ENCODE measurements at places on chromosomes 6 and 20. TPM values are rescaled to one million over a fixed set of nuclear protein-coding genes. Genes with fewer than 3 reads are reported as not detected.

DNA sequence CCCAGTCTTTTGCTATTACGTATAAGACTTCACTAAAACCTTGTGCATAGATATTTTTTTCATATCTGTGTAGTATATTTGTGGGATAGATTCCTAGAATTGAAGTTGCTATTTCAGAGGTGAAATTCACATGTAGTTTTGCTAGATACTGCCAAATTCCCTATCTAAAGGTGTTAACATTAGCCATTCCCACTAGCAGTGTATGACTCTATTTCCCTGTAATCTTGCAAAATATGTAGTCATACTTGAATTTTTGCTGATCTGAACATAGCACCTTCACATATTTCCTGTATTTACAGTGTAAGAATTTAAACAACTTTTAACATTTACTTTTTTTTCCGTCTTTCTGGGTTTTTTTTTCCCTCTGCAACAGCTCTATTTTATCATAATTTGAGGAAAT is 24.9 kb downstream of the SENP6 start:
- no peak for DNase-seq
- H3K27me3 ChIP-seq, result no peaks in the 10 kb centered on the region
- H3K4me1 ChIP-seq, result no peaks in the 10 kb centered on the region
- no peak overlapping the region for H3K4me3 ChIP-seq
- no peaks in the 10 kb centered on the region for H3K36me3 ChIP-seq

GRCh38 chr20:47600967-47601547 is 99.4 kb downstream of the NCOA3 start:
- peaks cover 19% of the 10 kb centered on the region for H3K36me3 ChIP-seq
- DNase-seq, result no peak
- H3K27ac ChIP-seq, result no peak overlapping the region
- no peaks in the 10 kb centered on the region for H3K27me3 ChIP-seq

GRCh38 chr20:12399110-12399836 is 481.6 kb downstream of the BTBD3 start:
- H3K36me3 ChIP-seq, result no peaks in the 10 kb centered on the region
- no peak overlapping the region for H3K4me3 ChIP-seq
- H3K27ac ChIP-seq, result no peak overlapping the region
- no peaks in the 10 kb centered on the region for H3K27me3 ChIP-seq

PGC gene
- 0.26 TPM for total RNA-seq

DNA sequence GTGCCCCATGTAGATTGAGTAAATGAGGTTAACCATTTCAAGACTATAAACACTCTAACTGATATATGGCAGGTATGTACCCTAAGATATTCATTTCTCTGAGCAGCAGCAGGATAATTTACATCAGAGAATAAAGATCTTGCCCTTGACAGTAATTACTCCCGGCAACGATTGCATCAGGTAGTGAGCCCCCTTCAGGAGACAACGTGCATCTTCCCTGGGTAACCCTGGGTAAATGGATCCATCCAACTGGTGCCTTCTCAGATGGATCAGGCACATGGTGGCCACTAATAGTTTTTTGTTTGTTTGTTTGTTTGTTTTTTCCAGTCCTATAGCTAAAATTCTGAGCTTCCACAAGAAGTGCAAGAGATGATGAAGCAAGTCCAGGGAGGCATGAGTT is 469.4 kb upstream of the SLC35B3 start:
- DNase-seq, result no peak
- H3K27me3 ChIP-seq, result no peaks in the 10 kb centered on the region
- no peak overlapping the region for H3K27ac ChIP-seq
- H3K36me3 ChIP-seq, result no peaks in the 10 kb centered on the region
- no peaks in the 10 kb centered on the region for H3K4me1 ChIP-seq
- H3K4me3 ChIP-seq, result no peak overlapping the region

- H3K27ac ChIP-seq, result no peak overlapping the region
- no peaks in the 10 kb centered on the region for H3K36me3 ChIP-seq
- no peak overlapping the region for H3K4me3 ChIP-seq
- peaks cover 9% of the 10 kb centered on the region for H3K4me1 ChIP-seq
Measured at GRCh38 chr20:62069741-62070216, 4.1 kb upstream of the TAF4 start.

DNA sequence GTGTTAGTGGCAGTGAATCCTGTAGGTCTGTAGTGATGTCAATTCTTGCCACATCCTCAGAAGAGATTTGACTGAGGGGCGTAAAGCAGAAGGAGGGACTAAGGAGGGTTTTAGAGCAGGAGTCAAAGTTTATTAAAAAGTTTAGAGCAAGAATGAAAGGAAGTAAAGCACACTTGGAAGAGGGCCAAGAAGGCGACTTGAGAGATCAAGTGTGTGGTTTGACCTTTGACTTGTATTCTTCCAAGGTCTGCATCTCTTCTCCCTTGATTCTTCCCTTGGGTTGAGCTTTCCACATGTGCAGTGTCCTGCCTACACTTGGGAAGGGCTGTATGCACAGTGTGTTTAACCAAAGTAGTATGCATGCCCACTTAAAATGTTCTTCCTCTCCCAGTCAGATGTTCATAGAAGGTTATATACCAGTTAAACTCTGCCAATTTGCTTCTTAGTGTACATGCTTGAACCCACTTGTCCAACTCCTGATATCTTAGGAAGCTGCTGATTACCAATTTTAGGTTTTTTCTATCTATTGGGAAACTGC is 627.6 kb downstream of the MMUT start:
- no peak overlapping the region for H3K4me3 ChIP-seq
- no peaks in the 10 kb centered on the region for H3K36me3 ChIP-seq
- no peak overlapping the region for H3K27ac ChIP-seq

- peak overlapping the region; percentile 94 for H3K4me3 ChIP-seq
- peaks cover 3% of the 10 kb centered on the region for H3K36me3 ChIP-seq
- no peak for DNase-seq
- H3K4me1 ChIP-seq, result peaks cover 58% of the 10 kb centered on the region
- peak overlapping the region; percentile 81 for H3K27ac ChIP-seq
Measured at GRCh38 chr6:166955121-166955864, 1.1 kb downstream of the RNASET2 start.

DNA sequence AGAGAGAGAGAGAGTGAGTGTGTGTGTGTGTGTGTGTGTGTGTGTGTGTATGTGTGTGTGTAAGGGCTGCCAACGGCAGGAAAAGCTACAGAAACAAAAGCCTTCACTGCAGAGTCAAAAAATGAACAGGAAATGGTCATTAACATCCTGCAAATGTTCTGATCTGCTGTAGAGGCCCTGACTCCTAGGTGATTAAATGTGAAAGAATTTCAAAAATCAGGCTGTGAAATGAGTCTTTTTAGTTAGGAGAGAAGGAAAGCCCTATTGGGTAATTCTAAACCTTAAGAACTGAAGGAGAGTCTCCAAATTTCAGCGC is 166.5 kb upstream of the MYLIP start:
- H3K4me3 ChIP-seq, result no peak overlapping the region
- peak overlapping the region; percentile 45 for H3K27ac ChIP-seq
- no peaks in the 10 kb centered on the region for H3K36me3 ChIP-seq
- peaks cover 26% of the 10 kb centered on the region for H3K4me1 ChIP-seq
- H3K27me3 ChIP-seq, result no peaks in the 10 kb centered on the region

DNA sequence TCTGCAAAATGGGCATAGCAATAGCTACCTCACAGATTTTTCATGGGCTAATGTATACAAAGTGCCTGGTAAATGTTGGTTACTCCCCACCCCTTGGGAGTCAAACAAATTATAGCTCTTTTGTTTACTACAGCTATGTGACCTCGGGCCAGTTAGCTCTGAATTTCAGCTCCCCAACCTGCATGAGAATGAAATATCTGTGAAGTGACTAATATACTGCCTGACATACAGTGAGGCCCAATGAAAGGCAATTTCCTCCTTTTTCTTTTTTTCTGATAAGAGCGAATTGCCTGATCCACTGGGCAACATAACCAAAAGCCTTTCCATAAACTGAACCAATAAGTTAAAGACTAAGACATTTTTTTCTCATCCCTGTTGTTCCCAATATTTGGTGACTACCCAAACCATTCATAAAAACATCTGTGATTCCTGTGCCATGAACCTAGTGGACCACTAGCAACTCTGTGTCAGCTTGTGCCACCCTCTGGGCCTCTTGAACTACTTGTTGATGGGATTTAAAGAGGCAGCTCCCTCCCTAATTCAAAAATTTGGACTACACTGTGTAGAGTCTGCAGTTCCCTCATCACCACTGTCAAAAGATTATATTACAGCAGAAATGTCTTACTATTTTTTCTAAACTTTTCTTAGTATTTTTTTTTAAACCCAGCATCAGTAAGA is 91.9 kb upstream of the TMEM30A start:
- DNase-seq, result no peak
- no peaks in the 10 kb centered on the region for H3K36me3 ChIP-seq
- H3K27ac ChIP-seq, result no peak overlapping the region
- H3K4me1 ChIP-seq, result no peaks in the 10 kb centered on the region
- no peak overlapping the region for H3K4me3 ChIP-seq
- no peaks in the 10 kb centered on the region for H3K27me3 ChIP-seq

TMEM74B gene
- not detected for total RNA-seq

DNA sequence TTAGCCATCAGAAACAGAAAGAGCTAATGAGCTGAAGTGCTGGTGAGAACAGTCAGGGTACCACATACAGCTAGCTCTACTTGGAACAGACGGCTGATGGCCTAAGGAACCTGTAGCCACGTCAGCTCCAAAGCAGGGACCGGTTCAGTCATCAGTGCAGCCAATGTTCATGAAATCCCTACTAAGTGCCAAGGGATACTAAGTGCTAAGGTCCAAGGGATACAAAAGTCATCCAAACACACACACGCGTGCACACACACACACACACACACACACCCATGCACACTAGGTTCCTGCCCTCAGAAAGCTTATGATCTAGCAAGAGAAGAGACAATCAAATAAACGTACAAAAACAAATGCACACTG is 53.6 kb downstream of the MAP3K5 start:
- no peak overlapping the region for H3K4me3 ChIP-seq
- H3K4me1 ChIP-seq, result peaks cover 7% of the 10 kb centered on the region
- no peak overlapping the region for H3K27ac ChIP-seq
- H3K36me3 ChIP-seq, result peaks cover 2% of the 10 kb centered on the region

MYB gene
- total RNA-seq, result 21.3 TPM

- DNase-seq, result no peak
- H3K27ac ChIP-seq, result no peak overlapping the region
- H3K4me1 ChIP-seq, result no peaks in the 10 kb centered on the region
- no peak overlapping the region for H3K4me3 ChIP-seq
- peaks cover 65% of the 10 kb centered on the region for H3K36me3 ChIP-seq
Measured at GRCh38 chr6:166933396-166933795, 23.0 kb downstream of the RNASET2 start.

ACSS1 gene
- 44.9 TPM for total RNA-seq

- H3K27ac ChIP-seq, result no peak overlapping the region
- H3K4me1 ChIP-seq, result no peaks in the 10 kb centered on the region
- H3K36me3 ChIP-seq, result no peaks in the 10 kb centered on the region
Measured at GRCh38 chr20:23926944-23927872, 47.7 kb upstream of the CST5 start.

GRCh38 chr20:50438986-50439407 is 71.2 kb upstream of the PTPN1 start:
- H3K4me1 ChIP-seq, result peaks cover 14% of the 10 kb centered on the region
- no peak overlapping the region for H3K4me3 ChIP-seq
- H3K27ac ChIP-seq, result no peak overlapping the region
- no peak for DNase-seq
- no peaks in the 10 kb centered on the region for H3K36me3 ChIP-seq

- H3K4me1 ChIP-seq, result peaks cover 3% of the 10 kb centered on the region
- no peak for DNase-seq
- peak overlapping the region; percentile 75 for H3K27ac ChIP-seq
- H3K4me3 ChIP-seq, result peak overlapping the region; percentile 99
- no peaks in the 10 kb centered on the region for H3K27me3 ChIP-seq
- no peaks in the 10 kb centered on the region for H3K36me3 ChIP-seq
Measured at GRCh38 chr6:34390531-34391472, 1.7 kb downstream of the NUDT3 start.

GRCh38 chr6:21992178-21992967 is 304.5 kb downstream of the PRL start:
- no peak for DNase-seq
- H3K4me3 ChIP-seq, result no peak overlapping the region
- H3K27me3 ChIP-seq, result no peaks in the 10 kb centered on the region

TAF4 gene
- total RNA-seq, result 19.5 TPM

- no peak for DNase-seq
- H3K4me3 ChIP-seq, result no peak overlapping the region
- H3K36me3 ChIP-seq, result no peaks in the 10 kb centered on the region
- no peaks in the 10 kb centered on the region for H3K4me1 ChIP-seq
- H3K27me3 ChIP-seq, result no peaks in the 10 kb centered on the region
Measured at GRCh38 chr6:169145991-169146501, 107.6 kb downstream of the THBS2 start.

GRCh38 chr20:8671370-8671961 is 397.4 kb upstream of the PLCB4 start:
- H3K4me1 ChIP-seq, result no peaks in the 10 kb centered on the region
- H3K4me3 ChIP-seq, result no peak overlapping the region
- no peak for DNase-seq
- H3K36me3 ChIP-seq, result no peaks in the 10 kb centered on the region
- H3K27me3 ChIP-seq, result no peaks in the 10 kb centered on the region
- H3K27ac ChIP-seq, result no peak overlapping the region

GRCh38 chr20:58634521-58635278 is 16.4 kb upstream of the STX16 start:
- H3K36me3 ChIP-seq, result no peaks in the 10 kb centered on the region
- no peak overlapping the region for H3K4me3 ChIP-seq
- DNase-seq, result no peak
- H3K27ac ChIP-seq, result no peak overlapping the region
- peaks cover 8% of the 10 kb centered on the region for H3K4me1 ChIP-seq

PLN gene
- not detected for total RNA-seq

- H3K27ac ChIP-seq, result no peak overlapping the region
- no peak for DNase-seq
- no peaks in the 10 kb centered on the region for H3K36me3 ChIP-seq
- H3K4me3 ChIP-seq, result no peak overlapping the region
- H3K4me1 ChIP-seq, result no peaks in the 10 kb centered on the region
Measured at GRCh38 chr20:57342829-57343228, 8.2 kb upstream of the RAE1 start.

DNA sequence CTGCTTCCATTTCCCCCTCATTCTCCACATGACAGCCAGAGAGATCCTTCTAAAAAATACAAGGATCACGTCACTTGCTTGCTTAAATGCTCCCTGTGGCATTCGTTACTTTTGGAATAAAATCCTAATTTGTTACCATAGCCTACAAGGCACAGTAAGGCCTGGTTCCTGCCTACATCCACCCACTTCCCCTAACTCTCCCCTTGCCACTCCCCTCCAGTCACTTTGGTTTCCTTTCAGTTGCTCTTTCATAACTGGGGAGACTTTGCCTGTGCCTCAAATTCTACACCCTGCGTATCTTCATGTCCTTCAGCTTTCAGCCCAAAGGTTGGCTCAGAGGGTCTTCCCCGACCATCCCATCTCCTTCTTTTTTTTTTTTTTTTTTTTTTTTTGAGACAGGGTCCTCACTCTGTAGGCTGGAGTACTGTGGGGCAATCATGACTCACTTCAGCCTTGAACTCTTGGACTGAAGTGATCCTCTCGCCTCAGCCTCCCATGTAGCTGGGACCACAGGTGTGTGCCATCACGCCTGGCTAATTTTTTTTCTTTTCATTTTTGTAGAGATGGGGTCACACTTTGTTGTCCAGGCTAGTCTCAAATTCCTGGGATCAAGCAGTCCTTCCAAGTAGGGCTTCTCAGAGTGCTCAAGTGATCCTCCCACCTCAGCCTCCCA is 12.5 kb downstream of the ID1 start:
- no peaks in the 10 kb centered on the region for H3K27me3 ChIP-seq
- H3K4me3 ChIP-seq, result no peak overlapping the region
- H3K4me1 ChIP-seq, result peaks cover 4% of the 10 kb centered on the region
- no peak overlapping the region for H3K27ac ChIP-seq
- no peak for DNase-seq
- H3K36me3 ChIP-seq, result no peaks in the 10 kb centered on the region

NEU1 gene
- 22.7 TPM for total RNA-seq

- H3K27me3 ChIP-seq, result no peaks in the 10 kb centered on the region
- no peak overlapping the region for H3K27ac ChIP-seq
- H3K4me3 ChIP-seq, result no peak overlapping the region
- DNase-seq, result no peak
Measured at GRCh38 chr20:50380697-50381040, 129.5 kb upstream of the PTPN1 start.
